Thymus (tissue), 14 donors: ENCODE measurements at places on chromosomes 2 and 18. TPM values are rescaled to one million over a fixed set of nuclear protein-coding genes. Genes with fewer than 3 reads are reported as not detected.

LOXHD1 gene
- total RNA-seq: 0.24 TPM

DNA sequence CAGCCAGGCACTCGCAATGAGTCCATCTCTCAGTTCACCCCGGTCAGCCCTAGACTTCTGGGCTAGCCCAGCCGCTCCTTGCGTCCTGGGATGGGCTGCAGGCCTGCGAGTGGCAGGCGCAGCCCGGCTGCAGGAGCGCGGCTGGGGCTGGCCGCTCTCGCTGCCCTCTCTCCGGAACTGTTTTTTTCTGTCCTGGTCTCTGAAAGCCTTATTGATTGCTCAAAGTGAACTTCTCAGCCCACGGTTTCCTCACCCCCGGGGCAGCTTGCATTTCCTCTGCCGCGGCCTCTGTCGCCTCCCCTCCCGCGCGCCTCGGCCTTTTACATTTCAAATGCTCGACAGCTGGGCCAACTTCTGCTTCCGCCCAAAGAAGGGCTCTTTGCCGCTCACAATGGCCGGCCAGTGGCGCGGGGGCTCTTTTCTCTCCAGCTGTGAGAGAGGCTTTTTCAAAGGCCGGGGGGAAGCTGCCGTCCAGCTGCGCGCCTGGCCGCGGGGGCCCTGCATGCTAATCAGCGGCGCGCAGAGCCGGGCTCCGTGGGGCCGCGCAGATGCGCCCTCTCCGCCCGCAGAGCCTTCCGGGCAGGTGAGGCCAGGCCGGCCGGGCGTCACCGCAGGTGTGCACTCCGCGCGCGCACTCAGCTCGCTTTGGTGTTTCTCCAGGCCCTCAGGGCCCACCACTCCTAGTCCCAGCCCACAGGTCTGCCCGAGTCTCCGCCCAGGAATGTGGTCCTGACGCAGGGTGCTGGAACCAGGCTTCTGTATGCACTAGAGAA lies 513.8 kb downstream of the RNF144A start:
- DNase-seq: no peak

- no peak for DNase-seq
Observed at GRCh38 chr18:72868585-72869225, 918 bp upstream of the NETO1 start.

- no peak for DNase-seq
Observed at GRCh38 chr18:58232668-58233067, 188.6 kb downstream of the NEDD4L start.
